ENCODE measurements at places on chromosomes 6 and 20.

DNA sequence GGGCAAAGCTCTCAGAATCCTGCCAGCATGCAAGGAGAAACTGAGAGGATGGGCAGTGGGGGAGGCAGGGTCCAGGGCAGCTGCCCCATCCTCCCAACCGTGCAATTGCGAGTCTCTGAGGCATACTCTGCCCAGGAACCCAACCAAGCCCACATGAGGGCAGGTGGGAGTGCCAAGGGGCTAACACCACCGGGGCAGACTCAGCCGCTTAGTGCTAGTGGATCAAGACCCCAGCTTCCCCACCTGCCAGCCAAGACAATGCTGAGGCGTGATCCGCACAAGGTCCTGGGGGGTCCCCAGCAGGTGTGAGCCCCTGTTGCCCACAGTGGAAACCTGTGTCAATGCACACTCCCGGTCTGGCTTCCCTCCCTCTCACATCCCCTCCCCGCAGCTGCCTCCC, 48.5 kb upstream of the ENTPD6 start:
- DNase-seq, result no peak

DNA sequence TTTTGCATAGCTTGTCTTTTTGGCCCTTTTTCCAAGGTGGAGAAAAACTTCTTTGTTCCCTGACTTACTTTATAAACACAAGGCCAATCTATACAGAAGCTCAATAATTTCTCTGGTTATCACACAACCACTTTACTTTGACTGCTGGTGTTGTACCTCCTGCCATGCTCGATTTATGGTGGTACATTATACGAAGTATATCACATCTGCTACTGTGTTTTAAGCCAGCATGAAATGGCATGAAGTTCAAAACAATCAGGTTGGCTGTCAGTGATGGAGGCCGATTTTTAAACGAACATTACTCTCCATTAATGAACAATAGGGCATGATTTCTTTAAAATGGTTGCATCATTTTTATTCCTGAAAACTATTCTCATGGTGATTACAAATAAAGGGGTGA, 21.0 kb upstream of the ATXN1 start:
- no peak for DNase-seq

DNA sequence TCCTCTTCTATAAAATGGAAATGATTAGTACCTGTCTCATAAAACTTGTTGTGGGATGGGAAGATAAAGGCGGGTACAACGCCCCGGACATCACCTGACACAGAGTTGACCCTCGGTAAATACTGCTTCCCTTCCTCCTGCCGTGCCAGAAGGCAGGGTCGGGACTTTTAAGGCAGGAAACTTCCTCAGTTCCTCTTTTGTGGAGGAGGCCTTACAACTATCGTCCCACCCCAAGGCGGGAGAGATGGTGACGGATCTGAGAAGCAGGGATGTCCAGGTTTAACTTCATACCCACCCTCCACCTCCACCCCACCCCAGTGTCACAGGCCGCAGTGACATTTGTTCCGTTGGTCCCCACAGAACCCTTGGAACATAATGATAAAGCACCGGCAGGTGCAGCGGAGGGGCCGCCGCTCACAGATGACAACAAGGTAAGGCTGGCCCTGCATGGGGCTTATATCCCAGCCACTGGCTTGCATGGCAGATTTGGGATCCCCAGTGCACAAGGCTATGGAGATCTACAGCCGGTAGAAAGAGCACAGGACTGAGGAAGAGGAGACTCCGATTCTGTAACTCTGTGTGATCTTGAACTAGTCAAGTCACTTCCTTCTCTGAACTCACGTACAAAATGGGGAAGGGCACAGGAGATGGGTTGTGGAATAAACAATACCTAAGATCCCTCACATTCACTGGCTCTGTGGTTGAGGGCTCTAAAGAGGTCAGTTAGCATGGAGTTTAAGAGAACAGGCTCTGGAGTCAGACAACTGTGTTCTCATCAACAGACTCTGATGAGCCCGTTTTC, 764 bp downstream of the DNTTIP1 start:
- peak; percentile 41 for DNase-seq

DNA sequence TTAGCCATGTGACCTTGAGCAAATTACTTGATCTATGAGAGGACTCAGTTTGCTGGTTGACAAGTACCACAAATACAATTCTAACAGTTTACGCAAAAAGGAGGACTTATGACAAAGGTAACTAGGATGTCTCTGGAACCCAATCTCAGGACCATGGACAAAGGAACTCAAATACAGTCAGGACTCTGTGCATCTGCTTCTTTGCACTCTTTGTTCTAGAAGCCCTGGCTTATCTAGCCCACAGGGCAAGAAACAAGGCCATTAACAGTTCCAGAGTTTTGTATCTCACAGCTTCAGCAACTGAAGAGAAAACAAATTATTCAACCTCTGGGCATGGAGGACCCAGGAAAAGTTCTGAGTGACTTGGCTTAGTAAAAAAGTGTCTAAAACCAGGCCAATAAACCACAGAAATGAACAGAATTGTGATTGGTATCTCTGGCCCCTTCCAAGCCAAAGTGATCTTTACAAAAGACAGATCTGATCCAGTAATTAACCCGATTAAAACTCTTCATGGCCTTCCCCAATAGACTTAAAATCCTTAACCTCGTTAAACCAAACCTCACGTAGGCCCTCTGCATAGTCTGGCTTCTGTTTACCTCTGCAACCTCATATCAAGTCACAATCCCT, 5.9 kb downstream of the WASF1 start:
- no peak for DNase-seq

- no peak for DNase-seq
These were observed 35.7 kb downstream of the TTI1 start for GRCh38 chr20:37997516-37997915.

DNA sequence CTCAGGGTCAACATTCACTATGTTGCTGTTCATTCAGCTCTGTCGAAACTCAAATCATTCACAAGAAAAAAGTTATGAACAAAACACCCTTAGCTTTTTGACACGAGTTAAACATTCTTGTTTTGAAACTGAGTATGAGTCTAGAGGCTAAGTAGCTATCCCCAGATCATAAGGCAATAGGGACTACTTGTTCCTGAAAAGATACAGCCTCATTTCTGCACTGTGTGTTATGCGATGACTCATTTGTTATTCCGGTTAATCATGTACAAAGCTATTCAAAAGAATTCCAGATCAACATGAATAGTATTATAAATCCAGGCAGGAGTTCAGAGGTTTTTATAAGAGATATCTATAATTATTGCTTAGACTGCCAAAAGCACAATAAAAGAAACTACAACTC, 908.0 kb downstream of the QKI start:
- DNase-seq, result no peak

DNA sequence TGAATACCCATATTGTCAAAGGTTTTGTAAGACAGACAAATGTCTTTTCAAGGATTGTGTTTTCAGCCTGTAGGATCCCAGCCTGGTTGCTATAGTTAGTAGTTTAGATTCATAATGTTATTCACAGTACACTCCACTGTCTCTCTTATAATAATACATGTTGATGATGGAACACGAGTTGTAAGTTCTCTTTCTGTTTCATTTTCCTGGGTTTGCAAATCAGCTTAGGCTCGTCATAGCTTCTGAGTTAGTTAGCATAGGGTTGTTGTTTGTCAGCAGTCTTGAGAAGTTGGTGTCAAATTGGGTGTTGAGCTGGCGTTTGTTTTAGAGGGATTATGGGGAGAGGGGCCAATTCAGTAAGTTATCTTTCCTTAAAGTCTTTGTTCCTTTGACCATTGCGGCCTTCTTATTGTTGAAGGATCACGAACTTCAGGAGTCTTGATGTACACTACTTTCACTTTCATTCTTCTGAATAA, 45.8 kb downstream of the QKI start:
- DNase-seq, result peak; percentile 75

Data from CD4-positive, alpha-beta T cell treated with Interleukin-4 for 1 hour (primary cell).